ENCODE measurements at places on chromosomes 3 and 15.
A peak's percentile ranks its signal among the peaks of the same experiment; 100 is the strongest.

DNA sequence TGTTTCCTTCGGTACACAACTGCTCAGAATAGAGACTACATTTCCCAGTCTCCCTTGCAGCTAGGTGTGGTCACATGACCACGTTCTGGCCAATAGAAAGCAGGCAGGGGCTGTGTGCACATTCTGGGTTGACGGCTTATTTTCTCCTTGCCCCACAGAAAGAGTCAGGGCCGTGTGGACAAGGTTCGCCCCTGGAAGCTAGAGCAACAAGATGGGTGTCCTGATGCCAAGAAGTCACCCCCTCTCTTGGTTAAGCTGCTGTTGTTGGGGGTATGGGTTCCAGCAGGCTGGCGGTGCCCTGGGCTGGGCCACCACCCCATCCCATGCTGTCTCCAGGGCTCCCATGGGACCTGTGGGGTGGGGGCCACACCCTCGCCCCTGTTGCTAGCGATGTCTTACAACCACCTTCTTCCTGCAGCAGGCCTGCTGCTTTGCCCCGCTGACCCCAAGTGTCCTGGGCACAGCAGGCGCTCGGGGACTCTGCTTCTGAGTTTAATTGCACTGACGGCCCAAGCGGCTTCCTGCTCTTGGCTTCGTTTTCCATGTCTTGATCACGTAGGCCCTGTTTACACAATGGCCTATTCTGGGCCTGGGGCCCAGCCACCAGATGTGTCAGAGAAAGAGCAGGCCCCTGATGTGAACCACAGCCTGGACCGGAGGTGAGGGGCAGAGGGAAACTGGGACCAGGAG lies 24.9 kb downstream of the ABTB1 start:
- peak; percentile 92 for DNase-seq

DNA sequence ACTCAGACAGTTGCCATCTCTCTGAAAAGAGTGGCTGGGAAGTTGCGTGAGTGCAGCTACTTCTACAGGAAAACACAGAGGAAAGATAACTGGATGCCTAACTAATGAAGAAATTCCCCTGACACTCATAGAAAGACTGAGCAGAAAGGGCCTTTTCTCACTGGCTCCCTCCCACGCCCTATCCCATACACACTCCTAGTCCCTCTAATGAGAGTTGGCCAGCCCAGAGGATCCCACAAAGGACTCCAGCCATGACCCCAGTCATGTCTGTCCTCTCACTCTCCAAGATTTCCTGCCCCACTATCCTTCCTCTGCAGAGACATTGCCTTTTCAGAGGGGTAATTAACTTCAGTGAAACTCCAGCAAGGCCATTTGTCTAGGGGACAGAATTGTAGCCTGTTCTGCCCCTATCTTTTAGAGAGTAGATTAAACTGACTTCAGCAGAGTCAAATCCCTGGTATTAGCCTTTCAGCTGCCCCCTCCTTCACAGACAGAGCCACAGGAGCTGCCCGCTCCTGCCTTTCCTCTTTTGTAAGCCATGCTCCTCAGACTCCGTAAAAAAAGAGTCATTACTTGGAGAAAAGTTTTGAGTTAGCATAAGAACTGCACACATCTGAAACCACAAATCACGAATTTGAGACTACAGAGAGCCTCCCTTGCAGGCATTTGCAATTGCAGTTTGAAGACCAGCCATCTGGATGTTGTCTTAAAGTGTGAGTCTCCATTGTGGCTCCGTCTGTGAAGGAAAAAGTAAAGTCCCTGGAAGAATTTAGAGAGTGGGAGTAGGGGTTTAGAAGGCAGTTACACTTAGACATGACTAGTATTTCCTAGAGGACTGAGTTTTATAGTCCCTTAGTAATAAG lies 129.1 kb upstream of the SEMA6D start:
- DNase-seq, result no peak

DNA sequence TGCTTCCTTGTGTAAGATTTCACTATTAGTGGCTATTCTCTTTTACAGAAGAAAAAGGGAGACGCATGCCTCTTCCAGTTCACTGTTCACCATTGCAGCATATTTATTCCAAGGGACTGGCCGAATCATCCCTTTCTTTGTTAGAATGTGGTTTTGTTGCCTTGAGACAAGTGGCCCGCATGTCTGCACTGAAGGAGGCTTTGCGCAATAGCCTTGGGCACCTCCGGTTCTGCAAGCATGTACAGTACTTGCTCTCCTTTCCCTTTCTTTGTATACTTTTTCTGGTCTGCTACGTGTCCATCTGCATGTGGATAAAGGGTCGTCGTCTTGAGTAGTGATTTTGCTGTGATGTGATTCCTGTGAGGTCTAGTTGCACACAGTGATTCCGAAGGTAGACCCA lies 43.0 kb downstream of the FLNB start:
- DNase-seq, result no peak

DNA sequence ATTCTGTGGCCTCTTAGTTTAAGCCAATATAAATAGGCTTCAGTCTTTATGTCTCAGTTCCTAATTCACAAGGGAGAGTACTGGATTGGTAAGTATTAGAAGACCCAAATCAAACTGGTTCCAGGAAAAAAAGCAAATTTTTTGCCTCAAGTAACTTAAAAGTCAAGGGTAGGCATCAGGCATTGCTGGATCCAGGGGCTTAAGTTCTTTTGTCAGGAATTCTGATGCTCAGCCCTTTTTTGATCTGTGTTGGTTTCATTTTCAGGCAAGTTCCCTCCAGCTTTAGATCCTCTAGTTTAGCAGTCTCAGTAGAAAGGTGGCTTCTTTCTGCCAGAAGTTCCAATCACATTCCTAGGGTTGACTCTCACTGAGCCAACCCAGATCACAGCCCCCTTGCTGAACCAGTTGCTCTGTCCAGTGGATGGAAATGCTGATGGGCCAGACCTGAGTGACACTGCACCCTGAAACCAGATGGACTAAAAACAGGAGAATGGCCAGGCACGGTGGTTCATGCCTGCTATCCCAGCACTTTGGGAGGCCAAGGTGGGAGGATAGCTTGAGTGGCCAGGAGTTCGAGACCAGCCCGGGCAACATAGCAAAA lies 253.5 kb downstream of the SHQ1 start:
- DNase-seq, result no peak

DNA sequence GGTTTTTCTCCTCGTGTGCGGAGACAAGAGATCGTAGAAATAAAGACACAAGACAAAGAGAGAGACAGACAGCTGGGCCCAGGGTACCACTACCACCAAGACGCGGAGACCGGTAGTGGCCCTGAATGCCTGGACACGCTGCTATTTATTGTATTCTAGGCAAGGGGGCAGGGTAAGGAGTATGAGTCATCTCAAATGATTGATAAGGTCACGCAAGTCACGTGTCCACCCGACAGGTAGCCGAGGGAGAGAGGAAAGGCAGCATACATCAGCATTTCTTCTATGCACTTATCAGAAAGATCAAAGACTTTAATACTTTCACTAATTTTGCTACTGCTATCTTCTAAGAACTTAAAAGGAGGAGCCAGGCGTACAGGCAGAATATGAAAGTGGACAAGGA lies 28.2 kb downstream of the MYL3 start:
- DNase-seq, result no peak

GRCh38 chr3:153028381-153028780 lies 133.6 kb upstream of the RAP2B start:
- DNase-seq, result peak; percentile 11

DNA sequence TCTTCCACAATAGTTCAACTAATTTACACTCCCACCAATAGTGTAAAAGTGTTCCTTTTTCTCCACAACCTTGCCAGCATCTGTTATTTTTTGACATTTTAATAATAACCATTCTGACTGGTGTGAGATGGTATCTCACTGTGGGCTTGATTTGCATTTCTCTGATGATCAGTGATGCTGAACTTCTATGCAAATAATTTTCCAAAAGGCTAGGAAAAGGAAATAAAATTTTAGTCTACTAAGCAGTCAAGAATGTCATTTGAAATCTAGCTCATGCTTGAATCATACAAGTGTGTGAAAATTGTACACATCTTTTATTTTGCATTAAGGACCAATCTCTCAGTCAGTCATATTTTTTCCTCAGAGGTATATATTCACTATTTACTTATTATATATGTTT lies 101.7 kb upstream of the UBP1 start:
- DNase-seq, result no peak

- DNase-seq, result no peak
Observed at GRCh38 chr3:78844307-78844706, 923.5 kb downstream of the ROBO1 start.

- DNase-seq, result peak; percentile 10
Observed at GRCh38 chr3:25856902-25857518, 67.1 kb downstream of the OXSM start.

GRCh38 chr3:23916152-23916885 lies 471 bp downstream of the NKIRAS1 start:
- DNase-seq, result no peak

DNA sequence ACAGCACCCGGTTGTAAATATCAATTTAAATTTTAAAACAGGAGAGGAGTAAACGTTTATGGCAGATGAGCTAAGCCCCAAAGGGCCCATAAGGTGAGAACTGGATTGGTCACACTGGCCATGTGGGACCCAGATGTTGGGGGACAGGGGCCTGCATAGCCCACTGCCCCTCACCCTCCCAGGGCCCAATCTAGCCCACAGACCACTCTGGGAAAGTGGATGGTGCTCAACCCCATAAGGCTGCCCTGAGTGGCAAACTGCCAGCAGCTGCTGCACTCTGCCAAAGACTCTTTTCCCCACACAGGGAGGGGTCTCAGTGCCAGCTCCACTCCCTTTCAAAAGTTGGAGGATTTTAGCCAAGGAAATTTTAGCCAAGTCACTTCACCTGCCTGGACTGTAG lies 42.5 kb downstream of the CCDC12 start:
- DNase-seq, result no peak

- no peak for DNase-seq
Observed at GRCh38 chr3:116841003-116841735, 131.6 kb downstream of the TUSC7 start.

- no peak for DNase-seq
Observed at GRCh38 chr3:195704433-195704999, 16.3 kb upstream of the MUC20 start.

- peak; percentile 87 for DNase-seq
Observed at GRCh38 chr3:141386611-141387111, 18.4 kb downstream of the ZBTB38 start.

DNA sequence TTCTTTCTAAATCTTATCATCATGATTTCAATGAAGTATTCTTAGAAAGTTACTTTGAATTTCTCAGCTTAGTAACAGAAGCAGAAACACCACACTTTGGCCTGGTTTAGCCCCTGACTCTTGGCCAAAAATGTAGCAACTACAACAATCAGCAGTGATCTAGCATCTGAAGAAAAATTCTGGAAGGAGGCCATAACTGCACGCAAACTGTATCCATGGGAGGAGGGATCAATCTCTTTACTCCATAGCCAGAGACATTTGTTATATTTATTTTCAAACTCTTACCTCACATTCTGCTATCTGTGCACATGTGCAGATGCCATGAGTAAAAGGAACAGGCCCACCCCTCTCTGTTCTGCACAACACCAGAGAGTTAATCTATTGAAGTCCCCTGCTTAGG lies 251.0 kb upstream of the P2RY1 start:
- DNase-seq, result no peak

DNA sequence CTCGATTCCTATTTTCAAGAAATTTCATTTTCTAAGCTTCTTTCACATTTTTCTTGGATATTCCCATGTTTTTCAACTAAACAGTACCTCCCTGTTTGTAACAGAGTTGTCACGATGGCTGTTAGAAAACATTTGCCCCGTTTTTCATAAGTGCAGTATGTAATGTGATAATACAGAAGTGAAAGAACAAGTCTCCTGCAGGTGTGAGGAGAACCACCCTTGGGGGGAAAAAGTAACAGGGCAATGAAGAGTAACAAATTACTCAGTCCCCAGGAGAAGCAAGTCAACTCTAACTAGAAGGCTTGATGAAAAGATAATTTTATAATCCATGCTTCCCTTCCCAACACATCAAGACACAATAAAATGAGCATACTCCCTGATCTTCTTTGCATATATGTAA lies 493.3 kb downstream of the FOXP1 start:
- no peak for DNase-seq

DNA sequence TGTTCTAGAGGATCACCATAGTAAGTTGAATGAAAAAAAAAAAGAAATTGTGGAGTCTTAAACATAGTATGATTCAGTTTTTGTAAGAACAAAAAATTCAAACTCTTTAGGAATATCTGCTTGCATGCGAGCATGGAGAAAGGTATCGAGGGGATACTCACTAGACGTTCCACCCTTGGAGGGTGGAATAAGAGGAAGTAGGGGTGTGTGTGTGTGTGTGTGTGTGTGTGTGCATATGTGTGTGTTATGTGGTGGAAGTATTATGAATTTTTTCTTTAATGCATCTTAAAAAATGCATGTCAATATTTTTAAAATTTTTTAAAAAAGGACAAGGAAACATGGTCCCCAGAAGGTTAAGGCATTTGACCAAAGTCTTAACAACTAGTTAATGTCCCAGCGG lies 26.5 kb upstream of the SIAH2 start:
- no peak for DNase-seq

DNA sequence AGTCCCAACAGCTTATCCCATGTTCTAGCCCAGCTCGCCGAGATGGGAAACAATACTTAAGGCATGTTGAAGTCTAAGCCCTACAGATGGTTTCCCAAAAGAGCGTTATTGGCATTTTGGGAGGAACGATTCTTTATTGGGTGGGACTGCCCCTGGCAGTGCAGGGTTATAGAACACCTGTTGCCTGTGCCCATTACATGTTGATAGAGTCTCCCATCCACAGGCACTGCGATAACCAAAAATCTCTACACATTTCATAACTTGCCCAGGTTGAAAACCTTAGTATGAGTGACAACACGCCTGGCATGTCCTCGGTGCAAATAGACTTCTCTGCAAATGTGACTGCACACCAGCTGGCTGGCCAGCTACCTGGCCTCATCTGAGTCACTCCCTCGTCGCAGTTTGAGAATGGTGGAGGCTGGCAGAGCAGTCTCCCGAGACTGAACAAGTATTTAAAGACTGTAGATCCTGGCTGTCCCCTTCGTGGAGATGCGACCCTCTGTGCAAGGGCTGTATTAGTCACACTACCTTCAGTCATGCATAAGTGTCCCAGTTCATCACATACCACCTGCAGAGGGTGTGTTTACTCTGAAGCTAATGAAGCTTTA lies 18.7 kb downstream of the ZNF80 start:
- DNase-seq, result no peak

- DNase-seq, result no peak
Observed at GRCh38 chr3:178602856-178603255, 66.6 kb downstream of the KCNMB2 start.

Data from cerebellar cortex (tissue), 1 donor.